Heart left ventricle (tissue), 16 donors: ENCODE measurements at places on chromosomes 2 and 18.

- DNase-seq, result no peak
Observed at GRCh38 chr2:52717836-52718235, 1049.8 kb upstream of the CHAC2 start.

DNA sequence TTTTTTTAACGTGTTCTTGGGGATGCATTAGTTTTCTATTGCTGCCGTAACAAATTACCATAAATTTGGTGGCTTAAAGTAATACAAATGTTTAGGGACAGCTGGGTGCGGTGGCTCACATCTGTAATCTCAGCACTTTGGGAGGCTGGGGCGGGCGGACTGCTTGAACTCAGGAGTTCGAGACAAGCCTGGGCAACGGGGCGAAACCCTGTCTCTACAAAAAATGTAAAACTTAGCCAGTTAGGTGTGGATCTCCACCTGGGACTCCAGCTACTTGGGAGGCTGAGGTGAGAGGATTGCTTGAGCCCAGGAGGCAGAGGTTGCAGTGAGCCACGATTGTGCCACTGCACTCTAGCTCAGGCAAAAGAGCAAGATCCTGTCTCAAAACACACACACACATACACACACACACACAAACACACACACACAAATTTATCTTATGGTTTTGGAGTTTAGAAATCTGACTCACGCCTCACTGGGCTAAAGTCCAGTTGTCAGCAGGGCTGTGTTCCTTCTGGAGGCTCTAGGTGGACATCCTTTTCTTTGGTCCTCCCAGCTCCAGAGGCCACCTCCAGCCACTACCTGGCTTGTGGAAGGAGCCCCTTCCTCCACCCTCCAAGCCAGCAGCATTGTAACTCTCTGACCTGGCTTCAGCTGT, 76.1 kb downstream of the SEPTIN10 start:
- DNase-seq, result no peak

- DNase-seq, result no peak
Observed at GRCh38 chr2:119202610-119203310, 20.9 kb upstream of the STEAP3 start.

- DNase-seq, result no peak
Observed at GRCh38 chr18:41071826-41072225, 883.2 kb upstream of the PIK3C3 start.

- peak; percentile 83 for DNase-seq
Observed at GRCh38 chr2:43070030-43070429, 156.4 kb downstream of the ZFP36L2 start.

DNA sequence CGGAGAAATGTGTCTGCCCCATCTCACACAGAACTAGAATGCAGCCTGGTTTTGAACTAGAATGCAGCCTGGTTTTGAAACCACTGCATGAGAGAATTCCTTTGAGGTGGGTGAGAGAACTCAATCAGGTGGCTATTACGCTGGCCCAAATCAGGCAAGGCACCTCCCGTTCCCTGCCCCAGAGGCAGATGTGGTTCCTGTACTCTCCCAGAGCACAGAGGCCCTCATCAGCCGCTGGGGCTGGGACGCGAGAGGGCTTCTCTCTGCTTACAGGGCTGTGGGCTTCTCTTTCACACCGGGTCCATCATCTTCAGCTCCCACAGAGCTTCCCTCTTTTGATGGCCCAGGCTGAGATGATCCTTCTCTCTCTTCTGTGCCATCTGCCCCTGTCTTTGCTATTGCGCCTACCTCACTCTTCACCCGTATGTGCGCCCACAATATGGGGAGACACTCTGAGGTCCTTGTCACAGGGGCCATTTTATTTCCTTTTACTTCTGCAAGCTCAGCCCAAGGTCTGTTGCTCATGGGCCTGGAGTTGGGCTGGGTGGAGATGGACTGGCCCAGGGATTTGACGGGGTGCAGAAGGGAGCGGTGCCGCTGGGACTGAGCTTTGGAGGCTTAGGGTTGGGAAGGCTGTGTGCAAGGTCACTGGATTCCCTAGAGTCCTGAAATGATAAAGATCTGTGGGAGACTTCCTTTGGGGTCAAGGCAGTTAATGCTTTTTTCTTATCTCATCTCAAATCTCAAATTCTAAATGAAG, 84.4 kb upstream of the HS6ST1 start:
- no peak for DNase-seq

GRCh38 chr2:182904844-182905243, 38.4 kb upstream of the FRZB start:
- DNase-seq, result no peak

DNA sequence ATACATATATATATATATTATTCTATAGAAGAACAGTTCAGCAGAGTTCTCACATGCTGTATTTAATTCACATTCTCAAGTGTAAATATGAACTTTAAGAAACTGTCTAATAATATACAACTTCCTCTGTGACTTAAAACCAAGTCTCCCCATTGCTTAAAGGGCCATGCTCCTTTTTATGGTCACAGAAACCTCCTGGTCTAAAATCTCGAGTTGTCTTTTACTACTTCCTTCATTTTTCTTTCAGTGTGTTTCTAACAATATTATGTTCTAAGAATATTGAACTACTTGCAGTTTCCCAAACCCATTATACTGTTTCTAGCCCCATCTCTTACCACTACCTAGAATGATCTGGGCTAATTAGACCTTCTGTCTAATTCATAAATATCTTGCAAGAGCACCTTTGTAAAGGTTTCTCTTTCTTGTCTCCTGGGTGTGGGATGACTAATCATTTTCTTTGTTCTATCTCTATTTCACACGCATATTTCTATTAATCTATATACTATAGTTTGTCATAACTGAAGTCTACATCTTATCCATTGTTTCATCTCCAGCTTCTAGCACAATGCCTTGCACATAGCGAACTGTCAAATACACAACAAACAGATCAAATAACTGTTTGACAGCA, 48.8 kb downstream of the ERBB4 start:
- DNase-seq, result no peak

DNA sequence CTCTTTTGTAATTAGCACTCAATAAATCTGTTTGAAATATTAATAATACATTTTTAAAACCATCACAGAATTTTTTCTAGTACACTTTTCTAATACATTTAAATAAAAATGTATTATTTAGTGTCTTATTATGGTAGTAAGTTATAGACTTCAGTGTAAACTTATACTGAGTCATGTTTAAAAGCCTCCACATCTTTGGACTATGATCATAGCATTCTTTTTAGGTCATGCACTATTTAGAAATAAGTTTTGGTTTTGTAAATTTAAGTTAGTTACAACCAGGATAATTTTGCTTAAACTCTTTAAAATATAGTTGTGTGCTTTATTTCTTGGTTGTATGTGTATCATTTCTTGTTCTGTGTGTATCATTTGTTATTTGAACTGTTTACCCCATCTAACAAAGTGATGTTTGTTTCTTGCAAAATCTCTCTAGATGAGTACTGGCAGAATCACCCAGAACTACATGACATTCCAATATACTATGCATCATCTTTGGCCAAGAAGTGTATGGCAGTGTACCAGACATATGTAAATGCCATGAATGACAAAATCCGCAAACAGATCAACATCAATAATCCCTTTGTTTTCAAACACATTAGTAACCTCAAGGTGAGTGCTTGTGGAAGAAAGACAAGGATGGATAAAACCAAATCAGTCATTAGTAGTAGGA, 16.7 kb downstream of the CPSF3 start:
- no peak for DNase-seq

- peak; percentile 50 for DNase-seq
Observed at GRCh38 chr2:176096986-176097819, 2.4 kb upstream of the HOXD12 start.

DNA sequence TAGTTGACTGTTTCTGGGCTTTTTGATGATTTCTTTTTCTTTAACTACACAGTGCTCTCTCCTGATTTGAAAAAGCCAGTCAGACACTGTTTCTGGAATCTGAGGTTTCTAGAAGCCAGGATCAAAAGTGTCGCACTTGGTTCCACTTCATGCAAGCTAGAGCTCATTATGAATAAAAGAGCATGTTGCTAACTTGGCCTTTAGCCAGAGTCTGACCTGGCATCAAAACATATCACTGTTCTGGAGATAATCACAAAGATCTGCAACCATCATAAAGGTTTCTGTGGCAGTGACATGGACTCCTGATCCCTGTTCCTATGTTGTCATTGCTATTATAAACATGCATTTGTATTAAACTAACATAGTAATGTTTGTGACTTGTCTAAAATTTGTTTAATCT, 76.1 kb upstream of the MAPRE2 start:
- DNase-seq, result no peak

- DNase-seq, result no peak
Observed at GRCh38 chr18:63067939-63068338, 251.6 kb downstream of the BCL2 start.

GRCh38 chr2:222941510-222942032, 80.7 kb downstream of the ACSL3 start:
- no peak for DNase-seq

GRCh38 chr2:85547089-85547858, 8.3 kb downstream of the MAT2A start:
- DNase-seq, result no peak

DNA sequence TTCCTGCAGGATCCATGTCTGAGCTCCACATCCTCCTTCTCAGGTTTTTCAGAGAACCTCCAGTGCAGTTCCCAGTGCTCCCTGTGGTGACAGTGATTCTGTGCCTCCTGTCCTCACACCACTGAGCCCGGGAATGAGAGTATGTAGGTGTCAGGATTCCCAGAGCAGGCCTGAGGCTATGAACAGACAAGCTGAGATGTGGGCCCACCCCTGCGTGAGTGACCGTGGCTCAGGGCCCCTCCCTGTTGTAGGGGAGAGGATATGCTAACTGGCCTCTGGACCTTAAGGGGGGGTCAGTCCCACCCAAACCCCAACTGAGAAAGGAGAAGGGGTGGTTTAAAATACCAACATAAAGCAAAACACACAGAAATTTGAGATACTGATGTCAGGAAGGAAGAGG, 104.8 kb upstream of the RAB12 start:
- no peak for DNase-seq

GRCh38 chr2:110126906-110127305, 11.3 kb upstream of the MALL start:
- no peak for DNase-seq
